ENCODE measurements at places on chromosomes 11 and 22.
A peak's percentile ranks its signal among the peaks of the same experiment; 100 is the strongest.

DNA sequence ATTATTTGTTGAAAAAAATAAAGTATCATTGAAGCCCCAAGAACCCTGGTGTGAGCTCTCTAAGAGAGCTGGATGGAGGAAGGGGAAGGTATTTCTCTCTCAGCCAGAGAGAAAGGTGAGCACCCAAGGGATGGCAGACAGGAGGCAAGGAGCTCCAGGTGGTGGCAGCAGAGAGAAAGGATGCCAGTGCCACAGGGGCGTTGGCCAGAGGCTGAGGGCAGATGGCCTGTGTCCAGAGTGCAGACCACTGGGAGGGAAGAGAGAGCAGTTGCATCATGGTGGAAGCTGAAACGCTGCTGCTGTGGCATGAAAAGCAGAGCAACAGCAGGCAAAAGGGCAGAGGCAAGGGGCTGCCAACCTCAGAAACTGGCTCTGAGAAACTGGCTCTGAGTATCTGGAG, 8.5 kb downstream of the SPON1 start:
- DNase-seq, result peak; percentile 9

GRCh38 chr11:110078923-110079544, 14.2 kb upstream of the ZC3H12C start:
- no peak for DNase-seq

GRCh38 chr22:39727541-39727940, 157.0 kb downstream of the CACNA1I start:
- peak; percentile 16 for DNase-seq

DNA sequence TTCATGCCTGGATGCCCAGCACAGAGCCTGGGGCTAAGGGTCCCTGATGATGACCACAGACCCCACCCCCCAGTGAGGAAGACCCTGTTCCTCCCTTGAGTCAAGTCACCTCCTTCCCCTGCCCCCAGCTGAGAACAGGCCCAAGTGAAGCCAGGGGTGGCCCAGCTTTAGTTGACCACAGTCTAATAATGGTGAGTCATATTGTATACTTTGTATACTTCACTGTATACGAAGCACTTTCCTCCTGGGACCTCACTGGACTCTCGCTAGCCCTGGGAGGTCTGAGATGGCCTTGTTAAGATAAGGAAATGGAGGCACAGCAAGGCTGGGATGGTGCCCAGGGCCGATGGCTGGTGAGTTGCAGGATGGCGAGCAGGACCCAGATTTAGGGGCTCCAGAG, 3.7 kb upstream of the FLRT1 start:
- no peak for DNase-seq

- DNase-seq, result no peak
Observed at GRCh38 chr11:70108250-70108649, 30.1 kb downstream of the ANO1 start.

GRCh38 chr11:9803685-9804418, 140.0 kb downstream of the SWAP70 start:
- DNase-seq, result no peak

DNA sequence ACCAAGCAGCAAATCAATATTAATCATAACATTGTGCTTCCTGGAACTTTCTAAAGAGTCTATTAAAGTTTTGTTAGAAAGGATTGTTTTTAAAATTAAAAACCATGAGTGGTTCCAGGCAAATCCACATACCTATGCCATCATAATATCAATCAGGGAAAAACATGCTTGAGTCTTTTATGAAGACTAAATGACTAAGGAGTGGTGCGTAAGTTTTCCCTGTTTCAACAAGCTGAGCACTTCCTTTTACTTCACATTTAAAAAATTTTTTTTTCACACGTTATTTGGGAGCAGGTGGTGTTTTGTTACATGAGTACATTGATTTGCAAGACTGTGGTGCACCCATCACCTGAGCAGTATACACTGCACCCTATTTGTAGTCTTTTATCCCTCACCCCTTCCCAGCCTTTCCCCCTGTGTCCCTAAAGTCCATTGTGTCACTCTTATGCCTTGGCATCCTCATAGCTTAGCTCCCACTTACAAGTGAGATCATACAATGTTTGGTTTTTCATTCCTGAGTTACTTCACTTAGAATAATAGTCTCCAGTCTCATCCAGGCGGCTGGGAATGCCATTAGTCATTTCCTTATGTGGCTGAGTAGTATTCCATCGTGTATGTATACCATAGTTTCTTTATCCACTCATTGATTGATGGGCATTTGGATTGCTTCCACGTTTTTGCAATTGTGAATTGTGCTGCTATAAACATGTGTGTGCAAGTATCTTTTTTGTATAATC, 1190.3 kb upstream of the RAG2 start:
- DNase-seq, result no peak

GRCh38 chr22:38706101-38706900, 557 bp downstream of the GTPBP1 start:
- DNase-seq, result peak; percentile 46

GRCh38 chr22:46638601-46639431, 18.6 kb downstream of the GRAMD4 start:
- no peak for DNase-seq

- DNase-seq, result peak; percentile 35
Observed at GRCh38 chr11:109785714-109786113, 307.5 kb upstream of the ZC3H12C start.

- peak; percentile 60 for DNase-seq
Observed at GRCh38 chr22:26172389-26172990, 3.2 kb downstream of the SEZ6L start.

DNA sequence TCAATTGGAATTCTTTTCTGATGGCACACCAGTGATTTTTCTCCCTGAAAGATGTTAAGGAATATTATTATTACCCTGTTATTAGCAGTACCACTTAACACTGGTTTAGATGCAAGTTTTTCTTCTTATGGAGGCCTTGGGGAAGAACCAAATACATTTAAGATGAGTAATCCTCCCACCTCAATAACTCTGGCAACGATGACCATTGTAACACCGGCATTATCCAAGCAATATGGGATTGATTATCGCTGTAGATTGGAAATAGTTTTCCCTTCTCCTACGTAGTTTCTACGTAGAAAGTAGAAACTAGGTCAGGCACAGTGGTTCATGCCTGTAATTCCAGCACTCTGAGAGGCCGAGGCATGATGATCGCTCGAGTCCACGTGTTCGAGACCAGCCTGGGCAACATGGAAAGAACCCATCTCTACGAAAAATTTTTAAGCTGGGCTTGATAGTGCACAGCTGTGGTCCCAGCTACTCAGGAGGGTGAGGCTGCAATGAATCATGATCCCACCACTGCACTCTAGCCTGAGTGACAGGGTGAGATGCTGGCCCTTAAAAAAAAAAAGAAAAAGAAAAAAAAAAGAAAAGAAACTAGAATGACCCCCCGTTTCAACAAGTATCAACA, 45.5 kb downstream of the PACSIN2 start:
- DNase-seq, result peak; percentile 83

GRCh38 chr22:45585437-45585755, 82.7 kb downstream of the FBLN1 start:
- DNase-seq, result peak; percentile 60

DNA sequence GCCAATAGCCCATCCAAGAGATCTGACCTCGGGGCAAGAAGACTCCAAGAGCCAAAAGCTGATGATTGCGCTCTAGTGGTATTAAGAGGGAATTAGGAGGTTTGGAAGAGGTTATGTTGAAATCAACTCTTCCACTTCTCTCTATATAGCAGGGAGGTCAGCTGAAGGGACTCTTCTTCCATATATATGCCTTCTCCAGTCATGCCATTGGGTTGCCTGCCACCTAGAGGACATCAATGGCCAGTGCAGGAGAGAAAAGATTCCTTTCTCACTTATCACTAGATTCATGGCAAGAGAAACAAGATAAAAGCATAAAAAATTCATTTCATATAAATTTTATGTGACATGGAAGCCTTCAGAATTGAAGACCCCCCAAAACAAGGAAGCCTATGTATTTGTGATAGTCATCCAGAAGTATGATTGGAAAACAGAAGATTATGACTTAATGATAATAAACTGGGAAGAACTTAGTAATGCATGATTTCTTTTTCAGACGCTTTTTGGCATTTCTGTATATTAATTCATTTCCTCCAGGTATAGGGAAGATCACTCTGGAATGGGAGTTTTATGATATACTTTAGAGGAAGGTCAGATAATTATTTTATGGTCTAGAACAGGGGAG, 435.1 kb upstream of the DDI1 start:
- peak; percentile 77 for DNase-seq

GRCh38 chr11:130403967-130404366, 24.4 kb downstream of the ADAMTS8 start:
- DNase-seq, result no peak

DNA sequence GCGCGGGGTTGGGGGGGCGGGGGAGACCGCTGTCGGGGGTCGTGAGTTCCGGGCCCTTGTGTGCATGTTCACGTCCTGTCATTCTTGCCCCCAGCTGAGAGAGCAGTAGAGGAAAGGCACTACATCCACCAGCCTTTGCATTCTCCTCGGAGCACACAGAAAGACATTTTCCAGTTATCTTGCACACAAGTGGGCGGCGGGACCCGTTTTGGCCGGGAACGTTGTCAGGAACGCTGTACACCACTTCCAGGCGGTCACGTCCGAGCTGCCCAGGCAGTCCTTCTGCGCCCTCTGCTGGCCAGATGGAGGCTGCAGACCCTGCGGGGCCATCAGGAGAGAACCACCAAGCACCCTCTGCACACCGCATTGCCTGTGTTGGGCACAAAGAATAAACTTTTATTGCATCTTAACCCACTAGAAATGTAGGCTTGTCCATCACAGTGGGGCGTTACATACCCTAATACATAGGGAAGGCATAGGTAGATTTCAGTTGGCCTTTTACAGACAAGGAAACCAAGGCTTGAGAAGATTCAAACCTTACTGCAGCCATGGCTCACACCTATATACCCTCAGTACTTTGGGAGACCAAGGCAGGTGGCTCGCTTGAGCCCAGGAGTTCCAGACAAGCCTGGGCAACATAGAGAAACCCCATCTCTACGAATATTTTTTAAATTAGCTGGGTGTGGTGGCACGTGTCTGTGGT, 2.8 kb upstream of the CDKN1C start:
- peak; percentile 93 for DNase-seq

DNA sequence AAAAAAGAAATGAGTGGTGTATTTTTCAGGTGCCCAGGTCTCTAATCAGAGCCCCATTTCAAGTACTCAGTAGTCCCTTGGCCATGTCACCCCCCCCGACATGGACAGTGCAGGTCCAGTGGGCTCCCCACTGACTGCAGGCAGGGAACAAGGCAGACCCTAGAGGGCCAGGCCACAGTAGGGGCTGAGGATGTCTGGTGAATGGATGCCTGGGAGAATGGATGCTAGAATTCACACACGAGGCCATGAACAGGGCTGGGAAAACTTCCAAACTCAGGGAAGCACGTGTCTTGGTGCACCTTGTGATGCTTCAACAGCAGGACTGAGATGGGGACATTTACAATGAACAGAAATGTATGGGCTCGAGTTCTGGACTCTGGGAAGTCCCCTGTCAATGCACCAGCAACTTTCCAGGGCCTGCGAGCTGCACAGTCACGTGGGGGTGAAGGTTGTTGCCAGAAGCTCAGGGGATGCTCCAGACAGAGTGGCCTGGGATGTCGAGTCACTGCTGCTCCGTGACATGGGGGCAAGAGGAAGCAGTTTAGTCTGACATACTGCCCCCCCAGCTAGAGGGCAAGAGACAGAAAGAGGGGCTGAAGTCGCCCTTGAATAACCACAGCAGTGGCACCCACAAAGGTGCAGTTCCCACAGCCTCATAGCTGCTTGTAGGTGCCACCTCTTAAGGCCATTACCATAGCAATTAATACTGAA, 3.1 kb downstream of the APOBEC3G start:
- no peak for DNase-seq

DNA sequence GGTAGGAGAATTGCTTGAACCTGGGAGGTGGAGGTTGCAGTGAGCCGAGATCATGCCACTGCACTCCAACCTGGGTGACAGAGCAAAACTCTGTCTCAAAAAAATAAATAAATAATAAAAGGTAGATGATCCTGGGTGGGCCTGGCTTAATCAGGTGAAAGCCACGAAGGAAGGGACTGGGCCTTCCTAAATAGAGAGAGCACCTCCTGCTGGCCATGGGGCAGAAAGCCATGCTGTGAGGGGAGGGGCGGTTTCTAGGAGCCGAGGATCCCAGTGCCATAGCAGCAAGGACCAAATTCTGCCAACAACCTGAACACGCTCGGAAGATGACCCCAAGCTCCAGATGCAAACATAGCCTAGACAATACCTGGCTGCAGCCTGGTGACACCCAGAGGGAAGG, 24.5 kb upstream of the DGKZ start:
- peak; percentile 60 for DNase-seq

DNA sequence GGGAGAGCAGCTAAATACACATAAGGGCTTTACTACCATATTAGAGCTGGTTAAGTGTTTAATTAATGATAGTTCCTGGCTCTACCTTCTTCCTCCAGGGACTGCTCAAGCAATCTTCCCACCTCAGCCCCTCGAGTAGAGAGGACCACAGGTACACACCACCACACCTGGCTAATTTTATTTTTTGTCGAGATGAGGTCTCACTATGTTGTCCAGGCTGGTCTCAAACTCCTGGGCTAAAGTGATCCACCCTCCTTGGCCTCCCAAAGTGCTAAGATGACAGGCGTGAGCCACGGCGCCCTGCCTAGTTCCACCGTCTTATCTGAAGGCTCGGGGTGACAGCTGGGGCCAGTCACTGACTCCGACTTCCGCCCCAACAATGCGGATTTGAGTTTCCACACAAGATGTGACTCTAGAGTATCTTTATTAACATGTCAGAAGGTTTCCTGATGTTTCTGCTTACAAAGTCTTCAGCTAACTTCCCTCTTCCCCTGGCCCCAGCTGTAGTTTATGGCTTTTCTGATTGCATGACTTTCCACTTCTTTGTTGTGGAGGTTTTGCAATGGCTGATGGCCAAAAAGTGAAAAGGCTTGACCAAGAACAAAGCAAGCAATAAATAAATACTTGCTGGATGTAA, 16.8 kb downstream of the TPST2 start:
- DNase-seq, result no peak

- DNase-seq, result no peak
Observed at GRCh38 chr22:25779890-25780289, 37.9 kb downstream of the MYO18B start.

- no peak for DNase-seq
Observed at GRCh38 chr22:31584804-31585160, 77.2 kb downstream of the PISD start.

GRCh38 chr11:61923166-61924063, 6.0 kb upstream of the RAB3IL1 start:
- DNase-seq, result peak; percentile 75

GRCh38 chr11:70637186-70637800, 239.0 kb downstream of the CTTN start:
- DNase-seq, result no peak

GRCh38 chr22:39417641-39418040, 18.1 kb downstream of the TAB1 start:
- DNase-seq, result no peak

Measured in GM03348 (cell line).